ENCODE measurements at places on chromosomes 3 and 15.

GRCh38 chr3:126714921-126715320 is 10.9 kb downstream of the CHCHD6 start:
- no peak for DNase-seq

- no peak for DNase-seq
These were observed 313.4 kb upstream of the STT3B start for GRCh38 chr3:31219131-31219843.

- DNase-seq = no peak
These were observed 56.7 kb upstream of the DGKG start for GRCh38 chr3:186418671-186419145.

GRCh38 chr15:70853973-70854665 is at the start of gene LARP6:
Gene LARP6, minus strand, starts transcription at chr15:70854157. Its CDS starts 69 bp downstream, at chr15:70854088.
- DNase-seq = no peak

- DNase-seq = no peak
These were observed 170.5 kb upstream of the TBL1XR1 start for GRCh38 chr3:177367788-177368187.

GRCh38 chr3:134423153-134423552 is 48.9 kb upstream of the AMOTL2 start:
- DNase-seq = no peak
